Chondrocyte (in vitro differentiated cells): ENCODE measurements at places on chromosomes 7 and 10. TPM values are rescaled to one million over a fixed set of nuclear protein-coding genes. Genes with fewer than 3 reads are reported as not detected.

DNA sequence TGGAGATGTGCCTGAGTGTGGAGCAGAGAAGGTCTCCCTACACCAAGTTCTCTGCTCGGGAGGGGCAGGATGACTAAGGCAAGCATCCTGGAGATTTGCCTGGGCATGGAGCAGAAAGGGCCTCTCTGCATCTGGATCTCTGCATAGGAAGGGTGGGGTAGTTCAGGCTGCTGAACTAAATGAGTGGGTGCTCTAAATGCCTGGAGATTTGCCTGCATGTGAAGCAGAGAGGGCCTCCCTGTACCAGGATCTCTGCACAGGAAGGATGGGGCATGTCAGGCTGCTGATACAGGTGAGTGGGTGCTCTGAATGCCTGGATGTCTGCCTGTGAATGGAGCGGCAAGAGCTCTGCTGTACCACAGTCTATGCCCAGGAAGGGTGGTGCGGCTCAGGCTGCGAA, 680.7 kb downstream of the SUGCT start:
- DNase-seq = no peak

- DNase-seq = no peak
Measured at GRCh38 chr7:90007001-90007654, 147.1 kb upstream of the STEAP1 start.

DNA sequence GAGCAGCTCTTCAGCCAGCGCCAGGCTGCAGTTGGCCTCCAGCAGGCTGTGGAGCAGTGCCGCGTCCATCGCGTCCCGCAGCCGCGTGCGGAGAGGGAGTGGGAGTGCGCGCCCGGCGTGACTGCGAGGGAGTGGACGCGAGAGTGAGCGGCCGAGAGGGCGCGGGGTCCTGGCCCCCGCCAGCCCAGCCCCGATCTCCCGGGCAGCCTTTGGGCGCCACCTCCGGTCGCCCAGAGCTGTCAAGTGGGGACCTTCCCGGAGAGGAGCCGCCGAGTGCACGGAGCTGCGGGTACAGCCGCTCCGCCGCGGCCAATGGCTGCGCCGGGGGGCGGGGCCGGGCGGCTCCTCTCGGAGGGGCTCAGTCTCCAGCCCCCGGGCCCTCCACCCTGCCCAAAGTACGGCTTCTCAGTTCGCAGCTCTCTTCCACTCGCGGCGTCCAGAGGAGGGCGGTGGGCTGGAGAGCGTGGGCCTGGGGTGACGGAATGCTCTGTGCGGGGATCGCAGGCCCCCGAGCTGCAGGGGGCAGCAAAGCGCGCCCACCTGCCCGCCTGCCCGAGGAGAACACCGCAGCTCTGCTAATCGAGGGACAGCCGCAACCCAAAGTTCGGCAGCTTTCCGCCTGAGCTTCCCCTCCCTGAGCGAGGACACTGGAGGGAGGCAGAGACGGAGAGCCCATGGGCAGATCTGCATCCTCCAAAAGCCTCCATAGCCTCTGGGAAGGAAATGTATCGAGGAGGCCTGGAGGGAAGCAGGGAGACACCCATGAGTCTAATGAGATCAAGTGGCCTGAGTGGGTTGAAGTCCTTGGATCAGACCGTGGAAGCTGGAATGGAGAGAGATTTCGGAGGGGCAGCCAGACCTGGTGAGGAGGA, at the start of gene CRHR2:
TSS of gene CRHR2 (minus strand) at position 245 of the 872 bp plus-strand sequence. CDS start at position 69, 176 bp downstream.
- no peak for DNase-seq

DNA sequence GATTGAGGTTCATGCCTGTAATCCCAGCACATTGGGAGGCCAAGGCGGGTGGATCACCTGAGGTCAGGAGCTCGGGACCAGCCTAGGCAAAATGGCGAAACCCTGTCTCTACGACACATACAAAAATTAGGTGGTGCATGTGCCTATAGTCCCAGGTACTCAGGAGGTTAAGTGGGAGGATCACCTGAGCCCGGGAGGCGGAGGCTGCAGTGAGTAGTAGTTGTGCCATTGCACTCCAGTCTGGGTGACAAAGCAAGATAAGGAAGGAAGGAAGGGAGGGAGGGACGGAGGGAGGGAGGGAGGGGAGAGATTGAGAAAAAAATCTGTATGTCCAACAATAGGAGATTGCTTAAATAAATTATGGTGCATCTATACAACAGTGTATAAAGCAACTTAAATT, 13.2 kb downstream of the TLL2 start:
- DNase-seq = no peak

GRCh38 chr10:35204650-35205319, 78.1 kb downstream of the CREM start:
- DNase-seq = no peak

DNA sequence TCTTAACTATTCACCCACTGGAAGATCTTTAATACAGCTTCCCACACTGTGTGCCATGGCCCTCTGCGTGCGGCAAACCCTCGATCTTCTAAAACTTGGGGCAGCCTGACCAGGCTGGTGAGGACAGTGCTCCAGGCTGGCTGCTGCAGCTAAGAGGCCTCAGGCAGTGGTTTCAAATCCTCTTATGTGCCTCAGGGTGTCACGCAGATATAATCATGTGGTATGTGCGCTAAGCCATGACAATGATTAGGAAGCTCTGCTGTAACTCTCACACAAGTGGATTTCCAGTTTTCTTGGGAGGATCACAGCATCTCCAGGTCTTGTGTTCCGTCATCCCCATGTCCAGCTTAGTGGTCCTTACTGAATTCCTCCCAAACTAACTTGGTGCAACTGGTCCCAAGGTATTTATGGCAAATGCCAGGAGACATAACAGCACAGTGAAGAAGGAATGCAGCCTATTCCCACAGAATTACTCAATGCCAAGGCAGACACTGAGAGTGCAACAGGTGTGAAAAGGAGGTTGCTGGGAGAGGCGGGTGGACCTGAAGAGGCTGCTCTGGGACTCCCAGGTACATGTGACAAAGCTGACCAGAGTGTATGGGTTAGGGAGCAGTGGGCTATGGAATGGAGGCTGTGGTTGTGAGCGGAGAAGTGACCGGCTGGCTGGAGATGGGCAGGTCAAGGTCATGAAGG, 2.3 kb downstream of the HPS1 start:
- no peak for DNase-seq

GRCh38 chr7:129225206-129225930, 538 bp downstream of the AHCYL2 start:
- peak; percentile 92 for DNase-seq

DNA sequence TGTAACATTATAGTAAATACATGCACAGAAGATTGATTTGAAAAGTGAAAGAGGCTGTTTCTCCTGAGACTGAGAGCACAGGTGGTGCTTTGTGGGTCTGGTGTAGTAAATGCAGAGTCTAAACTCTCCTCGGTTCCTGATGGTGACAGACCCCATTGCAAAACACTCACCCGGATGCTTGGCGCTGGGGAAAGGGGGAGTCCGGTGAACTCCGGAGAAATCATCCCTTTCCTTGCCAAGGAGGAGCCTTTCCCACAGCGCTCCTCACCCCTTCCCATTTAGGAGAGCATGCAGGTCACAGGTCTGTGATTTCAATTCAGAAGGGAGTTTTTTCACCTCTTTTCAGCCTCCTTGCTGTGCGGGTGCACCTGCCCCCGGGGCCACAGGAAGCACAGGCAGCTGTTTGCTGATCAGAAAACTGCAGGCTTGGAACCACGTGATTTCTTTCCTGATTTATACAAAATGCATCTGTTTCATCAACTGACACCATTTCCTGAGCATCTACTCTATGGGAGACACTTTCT, 75.6 kb upstream of the LYZL2 start:
- DNase-seq = no peak

DNA sequence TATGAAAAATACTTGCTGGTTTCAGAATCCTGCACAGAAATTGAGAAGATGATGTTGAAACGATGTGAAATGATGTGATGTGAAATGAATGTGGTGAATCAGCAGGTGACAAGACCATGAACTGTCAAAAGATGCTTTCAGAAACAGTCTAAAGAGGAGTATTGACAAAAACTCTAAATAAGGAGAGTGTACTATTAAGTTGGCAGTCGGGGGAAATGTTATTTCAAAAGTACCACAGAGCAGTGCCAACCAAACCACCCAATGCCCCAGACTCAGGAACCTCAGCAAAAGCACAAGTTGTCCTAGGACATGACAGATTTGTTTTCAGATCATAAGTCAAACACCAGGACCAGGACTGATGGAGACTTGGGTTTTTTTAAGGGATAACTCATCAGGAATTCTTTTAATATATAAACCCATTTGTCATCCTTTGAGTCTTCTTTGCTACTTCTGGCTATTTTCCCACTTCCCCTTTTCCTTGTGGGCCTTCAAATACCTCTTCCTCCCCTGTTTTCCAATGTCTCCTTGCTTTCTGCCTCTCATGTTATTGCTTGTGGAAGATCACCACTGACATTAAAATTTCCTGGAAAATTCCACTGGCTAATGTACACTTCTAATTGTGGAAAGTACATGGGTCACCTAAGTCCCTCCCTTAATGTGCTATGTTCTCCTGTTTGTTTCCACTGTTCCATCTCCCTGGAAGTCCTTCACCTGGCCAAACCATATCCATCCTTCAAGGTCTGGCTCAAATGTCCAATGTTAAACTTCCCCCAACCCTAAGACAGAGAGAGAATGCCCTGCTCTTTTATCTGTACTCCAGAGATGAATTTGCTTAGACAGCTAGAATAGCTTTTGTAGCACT, 10.2 kb upstream of the PPP1R3C start:
- DNase-seq = no peak

Gene STEAP4
- total RNA-seq = not detected in 3 replicates

Gene H2AZ2
- 119 to 139 TPM (median 126 TPM) in 3 replicates for total RNA-seq

Gene TMEM229A
- not detected in 3 replicates for total RNA-seq

Gene CALML5
- not detected in 3 replicates for total RNA-seq
